ENCODE measurements at places on chromosomes 2 and 18.

- no peak for DNase-seq
These were observed 28.4 kb downstream of the AAK1 start for GRCh38 chr2:69615078-69615625.

DNA sequence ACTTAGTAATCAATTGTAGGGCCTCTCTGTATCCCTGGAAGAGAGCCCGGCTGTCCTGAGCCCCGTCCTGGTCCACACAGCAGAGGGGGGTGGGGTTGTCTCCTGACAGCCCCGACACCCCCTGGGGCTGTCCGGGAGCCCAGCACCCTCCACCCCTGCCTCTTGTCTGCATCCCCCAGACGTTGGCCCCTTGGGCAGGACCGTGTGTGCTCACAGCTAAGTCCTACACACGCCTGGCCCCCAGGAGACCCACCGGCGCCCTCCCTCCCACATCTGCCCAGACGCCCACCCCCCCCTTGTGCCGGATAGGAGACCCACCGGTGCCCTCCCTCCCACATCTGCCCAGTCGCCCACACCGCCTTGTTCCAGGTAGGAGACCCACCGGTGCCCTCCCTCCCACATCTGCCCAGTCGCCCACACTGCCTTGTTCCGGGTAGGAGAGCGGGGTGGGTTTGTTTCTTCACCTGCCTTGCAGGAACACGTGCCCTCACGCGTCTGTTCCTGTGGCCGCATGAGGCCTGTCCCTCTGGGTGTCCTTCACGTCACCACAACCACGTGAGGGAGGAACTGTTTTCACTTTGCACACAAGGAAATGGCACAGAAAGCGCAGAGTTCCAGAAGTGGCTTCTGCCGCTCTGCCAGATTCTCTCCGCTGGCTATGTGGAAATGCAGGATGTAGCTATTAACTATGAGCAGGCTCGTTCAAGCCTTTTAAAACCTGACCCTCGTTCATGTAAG is 61.1 kb upstream of the NFATC1 start:
- no peak for DNase-seq

- no peak for DNase-seq
These were observed 109.8 kb downstream of the STK39 start for GRCh38 chr2:168137510-168138180.

GRCh38 chr2:105708697-105709096 is 36.0 kb upstream of the NCK2 start:
- no peak for DNase-seq

- no peak for DNase-seq
These were observed 103.0 kb downstream of the FAM210A start for GRCh38 chr18:13623348-13623747.

DNA sequence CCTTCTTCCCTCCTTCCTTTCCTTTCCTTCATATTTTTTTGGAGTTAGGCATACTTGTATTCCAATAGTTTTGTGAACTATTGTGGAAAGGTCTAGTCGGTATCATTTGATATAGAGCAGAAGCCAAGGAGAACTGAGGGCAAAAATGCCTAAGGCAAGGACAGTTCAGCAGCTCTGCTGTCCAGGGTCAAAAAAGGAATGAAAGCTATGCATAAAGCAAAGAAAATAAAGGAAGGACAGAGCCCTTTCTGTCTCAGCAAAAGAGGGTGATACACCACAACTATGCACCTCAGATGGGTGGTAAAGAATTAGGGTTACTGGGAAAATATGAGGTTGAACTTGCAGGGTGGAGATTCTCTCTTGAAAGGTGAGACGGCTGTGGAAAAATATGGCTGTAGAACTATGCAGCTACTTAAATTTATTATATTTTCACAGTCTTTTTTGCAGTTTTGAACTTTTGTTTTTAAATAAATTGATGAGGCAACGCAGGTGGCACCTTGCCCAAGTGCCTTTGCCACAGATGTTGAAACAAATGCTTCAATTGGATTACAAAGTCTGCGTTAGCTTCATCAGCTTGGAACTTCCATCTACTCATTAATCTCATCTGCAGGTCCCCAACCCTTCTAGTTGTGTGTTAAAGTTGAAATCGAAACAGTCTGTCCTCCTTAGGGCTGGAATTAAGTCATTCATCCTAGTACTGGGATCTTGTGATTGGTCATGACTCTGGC is 20.8 kb downstream of the LHCGR start:
- no peak for DNase-seq

DNA sequence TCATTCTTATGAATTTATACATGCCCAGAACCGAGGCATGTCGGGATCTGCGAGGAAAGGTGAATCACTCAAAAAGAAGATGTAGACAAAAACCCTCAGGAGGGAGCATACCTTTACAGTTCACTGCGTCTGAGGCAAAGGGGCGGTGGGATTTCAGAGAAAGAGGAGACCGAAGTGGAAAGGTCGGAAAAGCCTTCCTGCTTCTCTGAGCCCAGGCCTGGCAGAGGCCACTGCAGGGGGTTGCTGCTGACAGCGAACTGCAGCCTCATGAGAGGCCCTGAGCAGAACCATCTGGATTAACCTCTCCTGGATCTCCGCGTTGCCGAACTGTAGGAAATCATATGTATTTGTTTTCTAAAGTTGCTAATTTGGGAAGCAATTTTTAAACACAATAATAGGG is 713.1 kb upstream of the SOX11 start:
- DNase-seq = no peak

DNA sequence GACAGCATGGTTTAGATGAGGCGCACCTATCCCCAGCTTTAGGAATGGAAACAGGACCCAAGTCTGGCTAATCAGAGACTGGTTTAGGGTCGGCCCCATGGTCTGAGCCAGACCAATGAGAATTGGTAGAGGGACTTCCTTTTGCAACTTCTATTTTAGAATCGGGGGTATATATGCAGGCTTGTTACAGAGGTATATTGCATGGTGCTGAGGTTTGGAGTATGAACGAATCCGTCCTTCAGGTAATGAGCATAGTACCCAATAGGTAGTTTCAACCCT is 1.5 kb upstream of the BOLA3 start:
- DNase-seq = no peak

DNA sequence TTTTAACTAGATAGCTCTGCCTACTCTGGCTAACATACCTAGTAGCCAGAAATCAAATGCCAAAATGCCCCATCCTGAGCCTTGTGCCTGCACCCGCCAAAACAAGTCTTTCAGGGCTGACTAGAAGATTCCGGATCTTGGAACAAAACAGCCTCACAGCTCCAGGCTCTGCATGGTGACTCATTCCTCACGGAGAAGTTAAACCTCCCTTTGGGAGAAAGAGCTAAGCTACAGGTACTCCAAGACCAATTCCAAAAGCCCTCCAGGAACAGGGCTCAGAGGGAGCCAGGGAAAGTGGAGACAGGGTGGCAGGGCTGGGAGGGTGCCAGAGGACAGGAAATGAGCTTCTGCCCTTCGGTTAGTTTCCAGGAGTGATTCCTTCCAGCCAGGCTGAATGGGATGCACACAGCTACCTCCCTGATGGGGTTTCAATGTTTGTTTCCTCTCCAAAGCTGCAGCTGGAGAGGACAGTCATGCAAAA is 295.6 kb downstream of the TNS1 start:
- DNase-seq = no peak

- no peak for DNase-seq
These were observed 677.5 kb downstream of the NYAP2 start for GRCh38 chr2:226077031-226077430.

DNA sequence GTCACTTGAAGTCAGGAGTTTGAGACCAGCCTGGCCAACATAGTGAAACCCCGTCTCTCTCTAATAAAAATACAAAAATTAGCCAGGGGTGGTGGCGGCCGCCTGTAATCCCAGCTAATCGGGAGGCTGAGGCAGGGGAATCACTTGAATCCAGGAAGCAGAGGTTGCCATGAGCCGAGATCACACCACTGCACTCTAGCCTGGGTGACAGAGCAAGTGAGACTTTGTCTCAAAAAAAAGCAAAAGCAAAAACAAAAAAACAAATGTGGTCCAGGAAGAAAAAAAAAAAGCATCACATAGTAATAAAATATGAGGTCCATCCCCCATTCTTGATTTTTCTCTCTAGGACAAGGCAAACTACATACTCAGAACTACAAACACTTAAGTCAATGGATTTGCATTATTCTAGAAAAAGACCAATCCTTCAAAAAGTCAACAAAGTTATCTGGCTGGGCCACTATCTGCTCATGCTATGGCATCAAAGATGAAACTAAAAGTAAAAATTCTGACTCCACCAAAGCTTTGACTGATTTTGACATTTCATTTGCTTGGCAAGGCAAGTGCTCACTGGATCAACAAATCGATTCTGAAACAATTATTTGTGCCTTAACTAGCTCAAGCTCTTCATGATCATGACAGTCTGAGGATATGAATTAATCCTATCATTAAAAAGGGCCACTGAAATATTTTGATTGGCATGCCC is 28.4 kb downstream of the MEX3C start:
- DNase-seq = no peak

DNA sequence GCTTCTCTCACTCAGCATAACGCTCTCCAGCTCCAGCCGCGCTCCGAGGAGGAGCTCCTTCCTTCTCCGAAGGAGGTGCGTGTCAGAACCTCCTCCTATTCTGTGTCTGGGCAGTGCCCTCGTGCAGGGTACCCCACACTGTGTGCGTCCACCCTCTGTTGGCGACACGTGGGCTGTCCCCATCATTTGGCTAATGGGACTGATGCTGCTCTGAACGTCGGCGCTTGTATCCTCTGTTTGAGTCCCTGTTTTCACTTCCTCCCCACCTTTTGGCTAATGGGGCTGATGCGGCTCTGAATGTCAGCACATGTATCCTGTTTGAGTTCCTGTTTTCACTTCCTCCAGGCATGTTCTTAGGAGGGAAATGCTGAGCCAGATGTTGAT is 22.2 kb downstream of the KCNG2 start:
- DNase-seq = no peak

DNA sequence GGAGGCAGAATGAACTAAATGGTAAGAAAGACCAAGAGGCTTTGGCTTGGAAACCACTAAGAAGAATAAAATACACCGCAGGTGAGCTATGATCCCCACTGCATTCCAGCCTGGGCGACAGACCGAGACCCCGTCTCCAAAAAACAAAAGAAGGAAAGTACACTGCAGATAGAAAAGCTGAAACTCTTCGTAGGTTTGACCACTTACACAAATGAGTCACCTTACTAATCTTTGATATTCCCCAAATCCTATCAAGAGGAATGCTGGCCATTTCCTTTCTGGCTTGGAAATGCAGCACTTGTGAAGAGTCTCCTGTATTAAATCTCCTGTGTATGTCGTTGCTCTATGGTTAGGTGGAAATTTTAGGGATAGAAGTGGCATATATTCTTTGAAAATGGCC is 108.8 kb downstream of the MTCL1 start:
- DNase-seq = no peak

DNA sequence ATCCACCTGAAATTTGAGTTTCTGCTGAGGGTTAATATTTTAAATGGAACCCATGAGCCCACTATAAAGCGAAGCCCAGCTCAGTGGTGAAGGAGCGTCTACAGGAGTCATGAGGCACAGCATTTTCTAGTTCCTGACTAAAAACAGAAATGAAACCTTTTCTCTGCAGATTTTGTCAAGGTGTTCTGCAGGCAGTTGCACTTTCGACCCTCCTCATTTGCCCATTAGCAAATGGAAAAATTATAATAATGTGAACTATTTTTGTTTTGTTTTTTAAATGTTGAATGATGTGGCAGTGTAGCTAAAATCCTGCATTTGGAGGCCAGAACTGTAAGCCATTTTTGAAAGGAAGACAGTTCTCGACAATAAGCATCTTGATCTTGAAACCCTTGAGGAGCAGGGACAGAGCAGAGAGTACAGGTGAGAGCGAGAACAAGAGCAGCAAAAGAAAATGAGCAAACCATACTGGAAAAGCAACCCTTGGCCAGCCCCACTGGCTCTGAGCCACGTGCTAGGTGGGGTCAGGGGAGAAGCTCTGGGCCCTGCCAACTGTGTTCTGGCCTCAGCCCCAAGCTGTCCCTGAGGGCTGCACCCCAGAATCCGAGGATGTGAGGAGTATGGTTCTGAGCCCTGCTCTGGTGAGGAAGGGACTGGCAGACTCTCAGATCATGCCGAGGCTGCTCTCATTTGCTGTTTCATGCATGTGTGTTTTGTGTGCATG is 26.4 kb upstream of the COPS8 start:
- no peak for DNase-seq

DNA sequence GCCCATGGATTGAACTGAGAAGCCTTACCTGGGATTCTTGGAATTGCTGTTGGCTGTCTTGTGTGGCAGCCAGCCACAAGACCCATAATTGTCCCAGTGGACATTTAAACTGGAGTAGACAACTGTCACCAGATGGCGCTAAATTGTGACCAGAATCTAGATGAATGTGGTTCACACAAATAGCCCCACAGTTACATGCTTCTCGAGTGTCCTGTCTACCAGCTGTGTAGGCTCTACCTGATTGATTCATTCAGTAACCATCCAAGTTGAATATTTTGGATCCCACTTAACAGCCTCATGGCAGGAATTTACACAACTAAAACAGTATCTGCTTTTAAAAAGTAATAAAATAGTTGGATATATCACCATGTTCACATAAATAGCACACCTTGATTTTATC is 73.2 kb downstream of the MAP4K4 start:
- DNase-seq = no peak

DNA sequence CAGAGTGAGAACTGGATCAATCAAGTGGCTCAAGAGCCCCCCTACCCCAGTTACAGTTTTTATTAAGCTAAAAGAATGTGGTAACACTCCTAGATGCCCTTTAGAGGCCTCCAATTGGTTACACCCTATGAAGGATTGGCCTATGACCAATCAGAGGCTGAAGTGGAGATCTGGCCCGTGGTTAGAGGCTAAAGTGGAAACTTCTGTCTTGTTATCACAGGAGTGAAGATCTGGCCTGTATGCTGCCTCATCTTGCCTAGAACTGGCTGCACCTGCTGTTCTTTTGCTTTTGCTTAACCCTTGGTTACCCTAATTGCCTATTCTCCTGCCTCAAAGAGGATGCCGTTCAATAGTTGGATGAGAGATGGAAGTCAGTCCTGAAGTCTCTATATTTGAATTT is 100.1 kb upstream of the MAP2 start:
- no peak for DNase-seq

GRCh38 chr18:67417864-67418523 is 98.5 kb downstream of the DSEL start:
- DNase-seq = no peak

GRCh38 chr2:62775367-62775668 is 69.8 kb downstream of the EHBP1 start:
- no peak for DNase-seq

DNA sequence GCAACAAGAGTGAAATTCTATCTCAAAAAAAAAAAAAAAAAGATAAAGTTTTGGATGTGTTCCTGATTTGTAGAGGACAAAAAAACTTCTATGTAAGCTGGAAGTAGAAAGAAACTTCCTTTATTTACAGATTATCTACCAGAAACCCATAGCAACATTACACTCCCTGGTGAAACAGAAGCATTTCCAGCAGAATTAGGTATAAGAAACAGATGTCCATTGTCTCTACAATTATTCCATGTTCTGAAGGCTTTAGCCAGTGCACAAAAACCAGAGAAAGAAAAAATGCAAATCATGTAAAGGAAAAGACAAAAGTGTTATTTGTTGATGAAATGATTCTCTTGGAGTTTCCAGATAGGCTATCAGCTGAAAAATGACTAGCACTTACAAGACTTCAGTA is 4.9 kb downstream of the TUBB6 start:
- DNase-seq = no peak

- peak; percentile 31 for DNase-seq
These were observed 884 bp downstream of the HES6 start for GRCh38 chr2:238238766-238239542.

- DNase-seq = no peak
These were observed 45.1 kb upstream of the TBR1 start for GRCh38 chr2:161370981-161371380.

GRCh38 chr2:198080879-198081765 is 276.7 kb downstream of the PLCL1 start:
- no peak for DNase-seq
